Kasumi-1 (cell line): ENCODE measurements at places on chromosomes 3 and 15.

DNA sequence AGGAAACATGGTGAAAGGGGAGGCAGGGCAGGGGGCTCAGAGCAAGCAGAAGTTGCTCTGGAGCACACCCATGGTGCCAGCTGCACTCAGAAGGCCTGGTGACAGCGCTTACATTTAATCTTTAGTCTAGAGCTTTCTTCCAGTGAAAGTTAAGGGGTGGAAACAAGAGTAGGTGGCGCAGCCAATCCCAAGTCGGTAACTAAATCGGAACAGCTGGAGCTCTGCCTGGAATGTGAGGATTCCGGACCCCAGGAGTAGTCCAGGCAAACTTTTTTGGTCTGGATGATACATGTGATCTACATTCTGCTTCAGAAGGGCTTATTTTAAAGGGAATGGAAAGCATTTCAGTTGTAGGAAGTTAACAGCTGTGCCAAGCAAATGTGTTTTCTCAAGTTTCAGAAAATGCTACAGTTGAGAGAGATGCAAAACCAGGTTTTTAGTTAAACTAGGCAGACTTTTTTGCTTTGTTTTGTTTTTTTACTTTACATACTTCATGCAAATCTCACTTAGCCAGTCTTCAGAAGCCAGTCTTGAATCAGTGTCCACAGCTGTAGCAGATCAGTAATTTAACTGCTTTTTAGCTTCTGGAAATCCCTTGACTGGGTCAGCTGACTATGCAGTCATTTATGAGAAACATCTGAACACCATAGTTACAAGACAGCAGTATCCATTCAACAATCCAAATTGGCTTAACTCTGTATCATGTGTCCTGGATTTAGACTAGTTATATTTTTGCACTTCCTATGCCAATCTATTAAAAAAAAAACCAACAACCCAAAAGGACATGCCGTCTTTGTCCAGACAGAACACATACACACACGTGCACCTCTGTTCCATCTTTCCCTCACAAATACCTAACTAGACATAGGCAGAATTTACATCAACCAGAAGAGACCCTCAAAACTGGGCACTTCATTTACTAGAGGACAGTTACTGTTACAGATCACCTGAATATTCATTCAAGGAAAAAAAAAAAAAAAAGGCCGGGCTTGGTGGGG is 33.2 kb downstream of the ZNF106 start:
- no peak for DNase-seq

GRCh38 chr3:53104762-53105161 is 25.5 kb downstream of the RFT1 start:
- peak; percentile 89 for DNase-seq

DNA sequence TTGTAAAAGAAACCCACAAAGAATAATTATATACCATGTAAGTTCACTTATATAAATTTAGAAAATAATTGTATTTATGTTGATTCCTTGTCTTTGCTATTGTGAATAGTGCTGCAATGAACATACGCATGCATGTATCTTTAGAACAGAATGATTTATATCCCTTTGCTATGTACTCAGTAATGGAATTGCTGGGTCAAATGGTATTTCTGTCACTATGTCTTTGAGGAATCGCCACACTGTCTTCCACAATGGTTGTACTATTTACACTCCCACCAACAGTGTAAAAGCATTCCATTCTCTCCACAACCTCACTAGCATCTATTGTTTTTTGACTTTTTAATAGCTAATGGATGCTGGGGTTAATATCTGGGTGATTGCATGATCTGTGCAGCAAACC is 149.4 kb upstream of the CNTN3 start:
- DNase-seq, result no peak

GRCh38 chr3:175914785-175915184 is 1055.7 kb downstream of the NAALADL2 start:
- DNase-seq, result no peak

GRCh38 chr3:9117220-9117619 is 132.2 kb downstream of the SRGAP3 start:
- no peak for DNase-seq

GRCh38 chr15:51085764-51086163 is 8.9 kb downstream of the TNFAIP8L3 start:
- DNase-seq, result no peak

DNA sequence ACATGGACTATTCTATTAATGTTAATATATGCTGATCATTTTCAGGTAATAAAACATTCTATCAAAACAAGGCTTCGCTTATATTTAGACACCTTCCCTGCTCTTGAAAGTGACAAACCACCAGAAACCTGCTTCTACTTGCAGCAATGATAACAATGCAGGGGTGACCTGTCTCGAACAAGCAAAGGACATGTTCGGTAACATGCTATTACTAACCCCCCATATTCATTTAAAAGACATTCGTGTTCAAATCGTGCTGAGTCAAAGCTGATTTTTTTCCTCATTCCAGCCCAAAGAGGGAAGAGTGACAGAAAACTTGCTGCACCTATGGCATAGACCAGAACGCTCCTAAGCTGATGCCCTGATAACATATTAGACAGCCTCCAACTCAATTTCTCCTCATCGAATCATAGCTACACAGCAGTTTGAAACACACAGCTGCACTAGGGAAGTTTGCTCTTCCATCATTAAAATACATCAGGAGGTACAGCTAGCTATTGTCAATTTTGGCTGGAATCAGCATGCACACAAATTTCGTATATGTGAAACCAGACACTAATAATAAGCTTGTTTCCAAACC is 341.5 kb downstream of the FOXP1 start:
- DNase-seq, result no peak

DNA sequence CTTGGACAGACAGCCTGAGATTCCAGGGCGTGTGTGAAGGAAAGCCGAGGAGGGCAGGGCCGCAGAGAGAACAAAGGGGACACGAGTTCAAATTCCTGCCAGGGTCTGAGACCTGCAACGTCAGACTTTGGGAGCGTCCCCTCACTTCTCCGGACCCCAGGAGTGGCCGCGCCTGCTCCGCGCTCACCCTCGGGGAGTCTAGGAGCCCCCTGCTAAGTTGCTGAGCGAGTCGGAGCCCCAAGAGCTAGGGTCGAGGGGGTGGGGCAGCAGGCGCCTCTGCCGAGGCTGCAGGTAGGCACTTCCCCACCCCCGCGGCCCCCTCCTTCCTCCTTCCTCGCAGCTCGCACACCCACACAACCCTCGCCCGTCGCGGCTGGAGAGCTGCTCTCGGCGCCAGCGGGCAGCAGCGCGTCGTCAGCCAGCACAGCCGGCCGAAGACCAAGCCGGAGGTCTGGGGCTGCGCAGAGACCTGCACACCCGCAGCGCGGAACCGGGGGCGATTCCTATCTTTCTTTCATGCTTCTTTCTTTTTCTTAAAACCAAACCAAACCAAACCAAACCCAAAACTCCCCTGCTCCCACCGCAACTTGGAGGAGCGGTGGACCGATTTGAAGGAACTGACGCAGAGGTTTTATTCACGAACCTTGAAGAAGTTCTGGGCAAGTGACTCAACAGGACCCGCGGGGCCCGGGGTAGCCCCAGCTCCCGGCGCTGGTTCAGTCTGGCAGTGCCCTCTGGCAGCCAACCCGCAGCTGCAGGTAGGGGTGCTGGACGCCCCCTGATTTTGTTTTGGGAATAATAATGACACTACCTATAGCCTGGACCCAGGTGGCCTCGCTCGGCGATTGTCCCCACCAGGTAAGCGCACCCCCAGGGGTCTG is at the start of gene ANKRD34C:
Gene ANKRD34C, plus strand, starts transcription at position 352 of the 881 bp plus-strand sequence. CDS start 10,563 bp downstream, outside the sequence.
- DNase-seq, result no peak

- no peak for DNase-seq
Measured at GRCh38 chr3:141085343-141086070, 34.4 kb downstream of the SPSB4 start.

DNA sequence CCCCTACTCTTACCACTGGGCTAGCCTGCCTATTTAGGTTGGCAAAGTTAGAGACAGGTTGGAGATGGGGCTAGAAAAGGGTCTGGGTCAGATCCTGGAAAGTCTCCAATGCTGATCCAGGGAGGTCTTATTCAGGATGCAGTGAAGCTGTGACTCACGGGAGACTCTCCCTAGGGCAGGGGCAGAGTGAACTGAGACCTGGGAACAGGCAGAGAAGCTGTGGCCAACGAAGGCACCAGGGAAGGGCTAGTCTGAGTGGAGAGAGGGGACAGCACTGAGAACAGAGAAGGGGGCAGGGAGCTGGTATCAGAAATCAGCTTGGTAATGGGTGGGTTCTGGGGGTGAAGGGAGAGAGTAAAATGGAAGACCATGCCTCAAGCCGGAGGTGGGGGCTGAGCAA is 2.2 kb downstream of the LTF start:
- DNase-seq, result no peak

GRCh38 chr15:61281328-61281727 is 52.2 kb upstream of the RORA start:
- DNase-seq, result no peak

DNA sequence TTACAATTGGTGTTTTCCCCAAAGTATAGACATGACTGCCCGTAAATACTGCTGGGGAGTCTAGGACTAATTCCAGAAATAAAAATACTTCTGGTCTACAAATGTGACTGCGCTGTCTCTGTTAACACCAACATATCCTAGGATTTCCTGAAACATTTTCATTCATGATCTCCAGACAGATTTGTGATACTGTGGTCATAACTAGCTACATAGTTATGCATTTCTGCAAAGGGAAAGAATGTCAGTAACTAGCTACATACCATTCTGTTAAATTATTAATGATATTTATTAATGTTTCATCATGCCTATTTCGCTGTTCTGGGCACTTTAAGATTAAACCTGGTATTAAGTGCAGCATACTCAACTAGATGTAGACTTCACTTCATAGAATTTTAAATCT is 33.3 kb downstream of the SETD5 start:
- no peak for DNase-seq

GRCh38 chr3:29440413-29441305 is 159.8 kb downstream of the RBMS3 start:
- DNase-seq, result no peak
